ENCODE measurements at places on chromosomes 3 and 15.

DNA sequence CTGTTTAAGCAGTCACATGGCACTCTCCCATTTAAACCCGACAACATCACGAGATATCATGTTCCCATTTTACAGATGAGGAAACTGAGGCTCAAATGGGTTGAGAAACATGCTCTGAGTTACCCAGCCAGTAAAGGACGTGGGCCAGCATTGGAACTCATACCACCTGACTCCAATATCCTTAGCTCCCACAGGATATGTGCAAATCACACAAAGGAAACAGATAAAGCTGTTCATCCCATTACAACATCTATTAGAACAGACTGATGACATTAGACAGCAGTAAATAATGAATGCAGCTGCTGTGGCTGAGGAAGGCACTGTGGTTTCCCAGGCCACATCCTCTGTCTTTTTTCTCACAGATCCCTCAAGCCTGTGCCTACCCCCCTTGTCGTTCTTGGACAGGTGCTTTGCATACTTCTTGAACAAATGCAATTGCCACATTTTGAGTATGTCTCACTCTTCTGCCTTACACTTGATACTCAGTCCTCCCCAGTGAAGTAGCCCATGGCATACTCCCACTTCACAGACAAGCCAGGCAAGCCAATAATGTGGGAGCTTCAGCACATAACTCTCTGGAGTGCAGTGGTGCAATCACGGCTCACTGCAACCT is 17.7 kb downstream of the FRMD4B start:
- DNase-seq: no peak

DNA sequence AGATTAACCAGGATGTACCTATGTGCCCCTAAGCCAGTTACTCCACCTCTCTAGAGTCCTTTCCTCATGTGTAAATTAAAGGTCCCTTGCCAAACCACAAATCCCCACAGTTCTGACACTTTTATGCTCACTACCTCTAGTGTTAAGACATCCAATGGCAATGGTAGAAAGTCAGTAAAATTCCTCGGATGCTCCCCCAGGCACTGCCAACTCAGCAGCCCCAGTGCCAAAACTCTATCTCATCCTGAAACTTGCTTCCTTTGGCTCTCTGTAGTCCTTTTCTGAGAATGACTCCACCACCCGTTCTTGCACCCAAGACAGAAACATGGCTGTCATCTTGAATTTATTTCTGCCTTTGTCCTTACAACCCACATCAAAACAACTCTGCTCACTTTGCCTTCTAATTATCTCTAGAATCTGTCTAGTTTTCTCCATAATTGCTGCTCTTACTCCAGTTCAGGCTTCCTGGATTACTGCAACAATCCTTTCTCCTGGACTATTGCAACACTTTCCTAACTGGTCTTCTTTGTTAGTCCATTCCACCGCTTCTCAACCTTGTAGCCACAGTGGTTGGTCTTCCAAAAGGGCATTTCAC is 41.6 kb downstream of the MB21D2 start:
- DNase-seq: no peak

- no peak for DNase-seq
These were observed 74.7 kb upstream of the SH3GL3 start for GRCh38 chr15:83372434-83372891.

- DNase-seq: no peak
These were observed 238.7 kb upstream of the HES1 start for GRCh38 chr3:193897288-193897687.

GRCh38 chr15:92471288-92471687 is 77.6 kb downstream of the ST8SIA2 start:
- DNase-seq: no peak

DNA sequence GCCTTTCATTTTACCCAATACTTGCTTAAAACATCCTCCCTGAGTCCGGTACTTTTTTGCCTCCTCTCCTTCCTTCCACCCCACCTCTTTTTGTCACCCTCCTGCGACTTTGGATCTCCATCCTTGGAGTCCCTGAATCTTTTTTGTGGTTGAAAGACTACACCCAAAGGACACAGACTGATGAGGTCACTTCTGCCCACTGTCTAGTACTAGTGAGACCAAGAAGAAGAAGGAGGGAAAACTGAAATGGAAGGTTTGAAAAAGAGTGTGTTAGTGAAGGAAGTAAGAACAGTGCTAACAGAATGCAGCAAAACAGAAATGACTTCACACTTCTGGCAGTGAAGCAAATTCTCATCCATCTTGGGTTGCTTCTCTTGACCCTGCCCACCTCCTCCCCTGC is 6.6 kb downstream of the B3GNT5 start:
- DNase-seq: no peak

- no peak for DNase-seq
These were observed 1.6 kb upstream of the PRKCD start for GRCh38 chr3:53159156-53160060.

DNA sequence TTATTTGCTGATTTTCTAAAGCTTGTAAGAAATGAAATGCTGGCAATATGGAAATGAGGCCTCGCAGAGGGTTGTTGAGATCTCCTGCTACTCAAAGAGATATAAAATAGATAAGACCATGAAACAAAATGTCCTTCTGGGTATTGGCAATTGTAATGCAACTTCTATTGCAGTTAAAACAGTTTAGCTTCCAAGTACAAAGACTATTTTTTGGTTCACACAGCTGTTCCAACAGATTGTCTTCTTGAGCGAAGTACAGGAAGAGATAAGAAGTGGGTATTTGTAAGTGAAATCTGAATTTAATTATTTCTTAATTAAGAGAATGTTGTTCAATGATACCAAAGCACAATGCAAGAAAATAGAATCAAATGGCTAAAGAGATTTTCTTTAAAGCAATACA is 801.5 kb upstream of the GBE1 start:
- no peak for DNase-seq

DNA sequence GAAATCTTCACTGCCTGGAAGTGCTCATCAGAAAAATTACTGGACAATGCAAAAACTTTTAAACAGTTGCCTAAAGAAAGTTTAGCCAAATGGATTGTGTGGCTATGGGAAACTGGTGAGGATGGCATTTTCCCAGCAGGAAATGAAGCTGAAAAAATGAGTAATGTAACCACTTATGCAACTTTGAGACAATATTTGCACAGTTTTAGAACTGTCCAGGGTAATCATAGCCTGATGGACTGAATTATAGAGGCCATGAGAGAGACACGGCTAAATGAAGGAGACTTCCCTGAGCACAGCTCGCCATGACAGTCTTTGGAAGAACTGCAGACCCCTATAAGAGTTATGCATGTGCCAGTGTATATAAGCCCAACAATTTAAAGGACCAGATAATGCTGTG is 881.5 kb downstream of the VGLL3 start:
- no peak for DNase-seq

All from stimulated activated CD4-positive, alpha-beta T cell treated with anti-CD3 and anti-CD28 coated beads, Interleukin-12 subunit alpha, Interleukin-12 subunit beta, amount 100 ng/mL, for 24 hours (primary cell).